ENCODE measurements at places on chromosomes 6 and 20.

- no peak for DNase-seq
These were observed 154.2 kb upstream of the MLN start for GRCh38 chr6:33957892-33958525.

DNA sequence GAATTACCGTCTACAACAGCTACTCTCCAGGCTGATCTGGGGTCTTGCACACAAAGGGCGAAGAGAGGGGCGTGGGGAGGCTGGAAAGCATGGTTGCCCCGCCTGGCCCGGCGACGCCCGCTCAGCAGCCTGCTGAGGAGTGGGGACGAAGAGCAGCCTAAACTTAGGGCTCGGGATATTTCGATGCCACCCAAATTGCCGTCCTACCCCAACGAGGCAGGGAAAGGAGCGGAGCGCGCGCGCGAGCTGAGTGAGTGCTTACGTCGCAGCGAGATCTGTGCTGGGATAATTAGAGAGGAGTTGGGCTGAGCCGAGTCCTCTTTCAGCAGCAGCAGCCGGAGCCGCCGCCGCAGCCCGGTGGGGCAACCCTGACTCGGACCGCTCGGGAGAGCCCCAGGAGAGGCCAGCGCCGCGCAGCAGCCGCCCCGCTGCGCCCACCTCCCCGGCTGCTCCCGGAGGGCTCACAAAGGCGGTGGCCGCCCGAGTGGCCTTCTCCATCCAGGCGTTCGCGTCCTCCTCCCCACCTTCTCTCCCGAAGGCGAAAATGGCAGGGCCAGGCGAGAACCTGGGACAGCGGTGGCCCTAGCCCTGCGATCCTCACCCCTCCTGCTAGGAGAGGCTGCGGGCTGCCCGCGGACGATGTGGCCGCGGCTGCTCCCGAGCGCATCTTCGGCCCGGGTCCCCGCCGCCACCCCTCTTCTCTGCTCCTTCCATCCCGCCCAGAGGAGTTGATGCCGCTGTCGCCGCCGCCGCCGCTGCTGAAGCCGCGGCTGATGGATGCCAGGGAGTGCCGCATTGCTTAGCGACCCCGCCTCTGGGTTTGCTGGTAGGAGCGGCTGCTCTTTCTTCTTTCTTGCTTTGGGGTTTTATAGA is at the start of gene CLVS2:
TSS of gene CLVS2 (plus strand) at position 315 of the 873 bp plus-strand sequence. CDS start 1,543 bp downstream, outside the sequence.
- no peak for DNase-seq

GRCh38 chr6:156852858-156853216 is 75.7 kb downstream of the ARID1B start:
- DNase-seq, result no peak

DNA sequence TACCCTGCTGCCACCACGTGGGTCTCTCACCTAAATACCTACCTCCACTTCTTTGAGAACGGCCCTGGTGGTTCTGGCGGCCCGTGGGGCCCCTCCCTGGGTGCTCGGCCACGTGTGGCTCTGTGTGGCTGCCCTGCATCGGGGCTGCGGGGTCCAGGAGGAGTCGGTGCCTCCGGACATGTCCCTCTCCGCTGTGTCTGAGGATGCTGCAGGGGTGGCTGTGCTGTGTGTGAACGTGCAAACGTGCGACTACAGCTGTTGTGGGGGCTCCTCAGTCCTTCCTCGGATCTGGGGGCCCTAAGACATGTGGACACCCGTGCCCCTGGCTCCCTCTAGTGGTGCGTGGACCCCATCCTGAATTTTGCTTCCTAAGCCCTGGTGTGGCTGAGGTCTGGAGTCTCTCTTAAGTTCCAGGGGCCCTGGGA is 691.8 kb downstream of the QKI start:
- DNase-seq, result no peak

DNA sequence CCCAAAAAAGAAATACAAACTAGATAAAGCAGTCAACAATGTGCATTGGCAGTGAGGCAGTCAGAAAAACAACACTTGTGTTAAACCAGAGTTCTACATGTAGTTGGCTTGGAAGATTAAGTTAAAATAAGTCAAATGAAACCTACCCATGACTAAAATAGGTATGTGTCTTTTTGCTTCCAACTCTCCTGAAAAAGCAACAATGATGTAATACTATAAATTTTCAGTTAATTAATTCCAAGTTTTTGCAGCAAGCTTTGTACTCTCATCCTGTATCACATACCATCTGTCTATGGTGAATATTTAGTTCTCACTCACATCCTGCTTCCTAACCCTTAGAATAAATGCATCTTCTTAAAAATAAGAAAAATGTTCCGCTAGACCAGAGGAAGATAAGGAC is 261.5 kb downstream of the KIF16B start:
- no peak for DNase-seq

DNA sequence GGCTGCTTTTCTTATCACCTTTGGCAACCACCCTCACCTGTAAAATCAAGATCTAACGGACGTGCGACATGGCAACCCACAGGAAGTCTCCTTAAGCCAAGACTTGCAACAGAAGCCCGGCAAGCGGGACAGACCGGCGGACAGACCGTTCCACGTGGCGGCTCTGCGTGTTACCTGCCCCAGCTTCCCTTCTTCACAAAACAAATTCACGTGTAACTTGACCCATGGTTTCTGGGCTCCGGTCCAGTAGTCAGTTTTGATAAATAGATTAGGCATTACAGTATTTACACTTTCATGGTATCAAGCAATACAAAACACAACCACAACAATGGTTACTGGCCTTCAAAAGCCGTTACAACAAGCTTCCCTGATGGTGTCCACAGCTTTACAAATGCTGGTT is 133.8 kb downstream of the PRND start:
- DNase-seq, result no peak

- DNase-seq, result no peak
These were observed 28.4 kb downstream of the WRNIP1 start for GRCh38 chr6:2793534-2794151.

GRCh38 chr20:50442512-50442911 is 67.7 kb upstream of the PTPN1 start:
- no peak for DNase-seq

DNA sequence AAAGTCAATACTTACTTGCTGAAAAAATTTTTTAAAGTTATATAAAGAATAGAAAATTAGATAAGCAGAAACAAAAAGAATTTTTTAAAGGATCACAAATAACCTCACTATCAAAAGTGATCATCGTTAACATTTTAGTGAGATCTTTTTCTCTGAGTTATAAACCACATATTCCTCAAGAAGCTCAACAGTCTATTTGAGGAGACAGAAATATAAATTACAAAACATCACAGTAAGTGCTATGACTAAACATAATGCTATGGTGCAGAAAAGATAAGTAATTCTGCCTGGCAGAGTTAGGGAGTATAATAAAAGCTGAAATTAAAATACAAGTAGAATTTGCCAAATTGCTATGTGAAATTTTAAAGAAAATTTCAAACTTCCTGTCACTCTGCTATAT is 226.7 kb downstream of the LMBRD1 start:
- no peak for DNase-seq

DNA sequence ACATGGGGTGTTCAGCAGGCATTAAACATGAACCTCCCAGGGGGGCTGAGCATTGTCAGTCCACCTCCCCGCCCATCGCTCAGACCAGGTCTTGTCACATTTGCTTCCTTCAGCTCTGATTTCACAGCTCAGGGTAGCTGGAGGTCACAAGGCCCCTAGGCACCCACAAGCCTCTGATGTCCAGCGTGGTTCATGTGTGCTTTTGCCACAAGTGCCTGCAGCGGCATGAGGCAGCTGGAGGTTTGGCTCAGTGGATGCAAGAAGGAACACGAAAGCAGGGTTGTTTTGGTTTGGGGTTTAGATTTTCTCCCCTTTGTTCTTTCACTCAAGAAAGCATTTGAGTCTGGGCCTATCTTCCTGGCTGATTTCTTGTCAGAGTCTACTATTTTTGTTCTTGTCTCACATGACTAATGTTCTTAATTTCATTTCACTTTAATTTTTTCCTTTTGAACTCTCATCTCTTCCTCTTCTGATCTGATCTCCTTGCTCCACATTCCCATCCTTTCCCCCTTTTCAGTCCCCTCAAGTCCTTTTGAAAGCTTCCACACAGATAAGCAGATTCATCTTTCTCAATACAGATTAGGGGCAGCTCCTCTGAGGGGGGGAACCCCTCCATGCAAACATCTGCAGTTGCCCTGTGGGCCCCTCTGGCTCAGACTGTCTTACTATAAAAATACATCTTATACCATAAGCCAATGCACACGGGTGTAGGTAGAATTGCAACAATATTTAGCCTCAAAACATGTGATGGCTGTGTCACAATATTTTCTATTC is 68.1 kb upstream of the CEP85L start:
- DNase-seq, result no peak

- DNase-seq, result no peak
These were observed 55.3 kb upstream of the FAM83D start for GRCh38 chr20:38870733-38871559.

GRCh38 chr6:53864781-53865180 is 70.0 kb downstream of the LRRC1 start:
- no peak for DNase-seq

DNA sequence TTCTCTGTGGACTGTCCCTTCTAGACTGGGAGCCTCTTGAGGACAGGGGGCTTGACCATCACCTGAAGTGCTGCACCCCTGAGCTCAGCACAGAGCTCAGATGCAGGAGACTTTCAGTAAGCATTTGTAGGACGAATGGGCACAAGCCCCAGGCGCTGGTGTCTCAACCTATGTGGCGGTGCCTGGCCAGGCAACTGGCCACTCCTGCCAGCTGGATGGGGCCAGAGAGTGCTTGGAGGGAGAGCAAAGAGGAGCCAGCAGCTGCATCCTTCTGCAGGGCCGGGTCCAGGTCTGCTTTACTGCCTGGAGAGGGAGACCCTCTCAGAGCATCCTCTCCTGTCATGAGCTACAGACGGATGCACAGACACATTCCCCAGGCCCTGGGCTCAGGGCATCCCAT is 4.5 kb downstream of the PHACTR3 start:
- DNase-seq, result no peak

- DNase-seq, result no peak
These were observed 7.3 kb downstream of the SLC2A4RG start for GRCh38 chr20:63746751-63747315.

- no peak for DNase-seq
These were observed 475 bp upstream of the TMEM181 start for GRCh38 chr6:158559338-158559894.

- DNase-seq, result no peak
These were observed 118.5 kb downstream of the PCSK2 start for GRCh38 chr20:17345321-17345720.

- no peak for DNase-seq
These were observed 3.6 kb upstream of the BPIFB1 start for GRCh38 chr20:33279261-33279910.

DNA sequence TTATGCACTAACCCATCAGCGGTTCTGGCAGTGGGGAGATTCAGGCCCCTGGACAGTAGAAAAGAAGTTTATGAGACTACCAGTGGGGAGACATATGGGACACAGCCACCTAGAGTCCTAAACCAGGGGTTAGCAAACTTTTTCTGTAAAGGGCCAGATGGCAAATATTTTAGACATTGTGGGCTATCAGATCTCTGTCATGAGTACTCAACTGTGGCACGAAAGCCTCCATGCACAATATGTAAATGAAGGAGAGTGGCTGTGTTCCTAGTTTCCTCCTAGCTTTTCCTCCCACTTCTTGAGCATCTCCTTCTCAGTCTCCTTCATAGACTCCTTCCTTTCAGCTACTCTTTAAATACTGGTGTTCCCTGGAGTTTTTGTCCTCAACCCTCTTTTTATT is 3.3 kb upstream of the HLA-DMA start:
- DNase-seq, result no peak

DNA sequence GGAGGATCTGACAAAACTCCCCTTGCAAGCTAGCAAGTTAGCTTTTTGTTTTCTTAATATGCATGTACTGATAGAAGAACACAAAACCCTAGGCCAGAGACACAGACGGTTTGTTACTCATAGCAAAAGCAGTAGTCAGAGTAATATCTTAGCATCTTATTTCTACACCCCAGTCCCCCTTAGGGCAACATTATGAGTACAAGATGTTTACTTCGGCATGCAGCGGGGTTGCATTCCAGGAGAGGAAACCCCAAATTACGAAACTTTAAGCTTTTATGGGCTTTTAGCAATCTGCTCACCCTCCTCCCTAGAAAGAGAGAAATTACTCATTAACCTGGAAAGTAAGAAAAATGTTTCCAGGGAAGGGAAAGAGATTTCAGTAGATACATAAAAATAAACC is 1286.9 kb downstream of the EPHA7 start:
- no peak for DNase-seq

- peak; percentile 25 for DNase-seq
These were observed 157.1 kb upstream of the CENPW start for GRCh38 chr6:126182650-126183311.

- no peak for DNase-seq
These were observed 30.6 kb downstream of the SHLD1 start for GRCh38 chr20:5780846-5781217.

DNA sequence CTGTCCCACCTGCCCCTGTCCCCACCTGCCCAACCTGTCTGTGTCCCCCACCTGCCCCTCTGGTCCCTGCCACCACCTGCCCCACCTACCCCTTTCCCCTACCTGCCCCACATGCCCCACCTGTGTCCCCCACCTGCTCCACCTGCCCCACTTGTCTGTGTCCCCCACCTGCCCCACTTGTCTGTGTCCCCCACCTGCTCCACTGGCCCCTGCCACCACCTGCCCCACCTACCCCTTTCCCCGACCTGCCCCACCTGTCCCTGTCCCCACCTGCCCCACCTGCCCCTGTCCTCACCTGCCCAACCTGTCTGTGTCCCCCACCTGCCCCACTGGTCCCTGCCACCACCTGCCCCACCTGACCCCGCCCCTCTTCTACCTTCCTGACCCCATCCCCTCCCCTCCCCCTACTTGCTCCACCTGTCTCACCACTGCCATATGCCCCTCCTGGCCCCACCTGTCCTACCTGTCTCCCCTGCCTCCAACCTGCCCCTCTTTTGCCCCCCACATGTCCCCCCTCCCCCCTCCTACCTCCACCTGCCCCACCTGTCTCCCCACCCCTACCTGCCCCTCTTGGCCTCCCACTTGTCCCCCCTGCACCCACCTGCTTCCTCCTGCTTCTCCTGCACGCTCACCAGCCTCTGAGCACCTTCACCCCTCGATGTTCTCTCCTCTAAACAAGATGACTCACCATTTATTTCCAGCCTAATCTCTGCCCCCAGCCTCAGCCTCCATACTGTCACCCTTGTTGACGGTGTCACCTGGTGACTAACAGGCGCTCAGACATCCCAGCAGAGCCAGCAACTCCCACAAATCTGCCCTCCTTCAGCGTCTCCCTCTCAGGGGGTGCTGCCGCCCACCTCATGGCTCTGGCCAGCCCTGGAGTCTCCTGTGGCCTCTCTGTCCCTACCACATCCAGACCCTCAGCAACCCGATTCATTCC is 5.6 kb upstream of the MYT1 start:
- DNase-seq, result no peak

GRCh38 chr6:168871642-168872315 is 381.9 kb downstream of the THBS2 start:
- DNase-seq, result no peak

GRCh38 chr6:2429460-2429859 is 184.1 kb upstream of the GMDS start:
- no peak for DNase-seq

GRCh38 chr6:143802833-143803565 is 40.1 kb upstream of the LTV1 start:
- no peak for DNase-seq

- DNase-seq, result no peak
These were observed 204.9 kb downstream of the PHACTR1 start for GRCh38 chr6:12921467-12921866.

- no peak for DNase-seq
These were observed 190.9 kb downstream of the CENPW start for GRCh38 chr6:126530775-126531174.

GRCh38 chr6:19465256-19465655 is 371.9 kb upstream of the ID4 start:
- no peak for DNase-seq

GRCh38 chr20:57395111-57395966 is 4.1 kb downstream of the RBM38 start:
- DNase-seq, result peak; percentile 62
